ENCODE measurements at places on chromosomes 3 and 15.
A peak's percentile ranks its signal among the peaks of the same experiment; 100 is the strongest.

- no peak for DNase-seq
Observed at GRCh38 chr3:177493091-177493490, 295.8 kb upstream of the TBL1XR1 start.

GRCh38 chr3:13822871-13823585 is 56.8 kb downstream of the WNT7A start:
- no peak for DNase-seq

GRCh38 chr3:99972380-99973104 is 141.8 kb downstream of the FILIP1L start:
- no peak for DNase-seq

DNA sequence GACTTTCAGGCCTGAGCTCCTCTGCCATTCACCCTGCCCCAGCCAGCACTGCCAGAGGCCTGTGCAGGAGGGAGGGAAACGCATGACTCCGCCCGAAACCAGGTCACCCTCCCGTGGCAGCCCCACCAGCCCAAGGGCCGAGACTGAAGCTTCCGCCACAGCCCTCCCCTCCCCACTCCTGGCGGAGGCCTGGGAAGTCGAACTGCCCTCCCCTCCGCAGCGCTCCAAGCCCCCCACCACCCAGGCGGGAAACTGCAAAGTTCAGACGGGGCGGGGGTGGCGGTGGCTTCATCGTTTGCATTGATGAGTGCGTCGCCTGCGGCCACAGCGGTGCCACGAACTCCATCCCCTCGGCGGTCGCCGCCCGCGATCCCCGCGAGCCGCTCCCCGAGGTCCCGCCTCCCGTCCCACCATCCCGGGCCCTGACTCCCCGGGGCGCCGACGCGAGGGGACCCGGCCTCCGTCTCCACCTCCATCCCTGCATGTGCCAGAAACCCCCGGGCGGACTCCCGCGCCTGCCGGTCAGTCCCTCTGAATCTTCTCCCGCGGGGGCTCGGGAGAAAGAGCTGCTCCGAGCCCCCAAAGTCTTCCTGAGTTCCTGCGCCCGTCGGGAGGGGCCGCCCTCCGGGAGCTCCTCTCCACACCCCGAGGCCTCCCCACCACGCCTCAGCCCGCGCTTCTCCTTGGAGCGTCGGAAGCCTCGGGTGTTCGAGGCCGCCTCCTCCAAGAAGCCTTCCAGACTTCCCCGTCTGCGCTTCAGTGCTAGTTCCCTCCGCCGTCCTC is 698 bp downstream of the MELTF start:
- no peak for DNase-seq

GRCh38 chr15:88607951-88608350 is 13.2 kb upstream of the AEN start:
- no peak for DNase-seq

- no peak for DNase-seq
Observed at GRCh38 chr3:142844339-142844977, 44.4 kb downstream of the PCOLCE2 start.

DNA sequence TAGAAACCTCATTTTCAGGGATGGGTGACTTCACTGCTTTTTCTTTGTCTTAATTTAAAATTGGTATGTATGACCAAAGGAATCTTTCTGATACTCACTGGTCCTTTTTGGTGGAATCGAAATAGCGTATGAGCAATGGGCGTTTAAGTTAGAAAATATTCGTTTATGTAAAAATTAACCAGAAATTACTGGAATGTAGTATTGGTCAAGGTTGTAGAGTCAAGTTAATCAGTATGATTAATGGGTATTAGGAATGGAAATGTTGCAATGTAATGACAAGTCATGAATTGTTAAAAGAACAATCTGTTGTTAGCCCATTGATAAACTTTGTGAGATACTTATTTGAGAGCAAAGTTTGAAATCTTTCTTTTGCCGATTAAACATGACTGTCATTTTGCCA is 36.9 kb downstream of the AKAP13 start:
- no peak for DNase-seq

DNA sequence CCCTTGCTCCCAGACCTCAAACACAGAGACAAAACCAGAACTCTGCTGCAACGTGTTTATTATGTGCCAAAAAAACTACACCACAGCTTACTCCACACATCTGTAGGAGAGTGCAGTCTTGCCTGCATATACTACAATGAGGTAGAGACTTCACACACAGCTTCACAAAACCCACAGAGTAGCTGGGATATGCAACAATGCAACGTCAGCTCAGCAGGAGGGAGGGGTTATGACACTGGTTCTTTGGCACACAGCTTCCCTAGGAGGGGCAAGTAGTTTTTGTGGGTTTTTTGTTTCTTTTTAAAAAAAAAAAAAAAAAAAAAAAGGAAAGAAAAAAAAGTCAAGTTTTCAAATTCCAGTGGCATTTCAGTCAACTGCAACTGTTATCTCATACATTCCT is 2.9 kb upstream of the RPS17 start:
- peak; percentile 55 for DNase-seq

DNA sequence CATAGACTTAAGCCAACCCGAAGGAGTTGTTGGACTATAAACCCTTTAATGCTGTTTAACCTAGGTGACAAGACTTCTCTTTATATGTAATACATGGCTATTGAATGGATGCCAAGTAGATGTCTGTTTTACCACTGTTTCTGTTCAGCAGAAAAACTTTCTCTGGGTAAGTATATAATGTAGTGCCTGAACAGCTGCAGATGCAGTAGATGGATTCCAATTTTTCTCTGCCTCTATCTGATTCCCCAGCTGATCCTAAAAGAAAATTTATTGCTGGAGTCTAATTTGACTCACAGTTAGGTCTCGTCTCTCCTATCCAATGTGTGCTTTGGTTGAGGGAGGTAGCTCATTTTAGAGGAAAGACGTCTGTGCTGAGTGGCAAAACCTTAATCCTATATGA is 256.5 kb upstream of the CBLB start:
- DNase-seq, result no peak

- no peak for DNase-seq
Observed at GRCh38 chr3:4462369-4463040, 4.6 kb downstream of the SUMF1 start.

GRCh38 chr3:39569095-39569494 is 101.6 kb downstream of the MOBP start:
- DNase-seq, result no peak

GRCh38 chr3:130658678-130659077 is 88.0 kb downstream of the PIK3R4 start:
- DNase-seq, result no peak

DNA sequence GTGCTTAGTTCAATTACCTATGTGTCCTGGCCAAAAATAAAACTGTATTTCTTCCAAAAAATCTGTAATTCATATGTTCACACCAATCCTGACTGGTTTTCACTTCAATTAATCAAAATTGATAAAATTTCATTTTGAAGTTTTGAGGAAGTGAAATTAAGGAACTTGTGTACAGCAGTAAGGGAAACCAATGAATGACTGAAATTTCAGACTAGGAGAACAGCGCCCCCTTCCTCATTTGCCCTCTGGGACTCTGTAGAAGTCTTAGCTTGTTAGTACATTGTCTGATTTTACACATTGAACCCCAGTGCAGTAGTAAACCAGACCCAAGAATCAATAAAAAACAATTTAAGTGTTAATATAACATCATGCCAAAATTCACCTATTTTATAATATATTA is 495.3 kb upstream of the AGTR1 start:
- no peak for DNase-seq
